ENCODE measurements at places on chromosomes 16 and 17. TPM values are rescaled to one million over a fixed set of nuclear protein-coding genes. Genes with fewer than 3 reads are reported as not detected.

ATXN7L3 gene
- 49.3 TPM for total RNA-seq

CALB2 gene
- 0.46 TPM for total RNA-seq

ENPP7 gene
- total RNA-seq, result not detected

DOC2B gene
- not detected for total RNA-seq

DBNDD1 gene
- 1.9 TPM for total RNA-seq

GTF3C1 gene
- total RNA-seq, result 80.9 TPM

TMEM238L gene
- not detected for total RNA-seq

MED9 gene
- 8.7 TPM for total RNA-seq

OTOP2 gene
- total RNA-seq, result not detected

All from smooth muscle cell of the pulmonary artery (primary cell).